NCI-H2107 (cell line): ENCODE measurements at places on chromosomes 2 and 18.

DNA sequence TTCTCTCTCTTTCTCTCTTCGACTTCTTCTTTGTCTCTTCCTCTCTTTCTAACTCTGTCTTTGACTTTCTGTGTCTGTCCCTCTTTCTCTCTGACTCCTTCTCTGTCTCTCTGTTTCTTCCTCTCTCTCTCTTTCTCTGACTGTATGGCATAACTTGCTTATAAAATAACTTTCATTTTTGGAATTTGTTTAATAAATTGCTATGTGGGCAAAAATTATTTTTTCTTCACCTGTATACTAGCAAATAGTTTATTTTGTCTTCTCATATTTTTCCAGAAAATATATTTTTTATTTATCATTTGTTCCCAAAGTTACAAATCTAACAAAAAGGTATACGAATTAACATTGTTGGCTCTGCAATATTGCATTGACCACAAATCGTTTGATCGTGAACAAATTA lies 305.7 kb upstream of the FAM98A start:
- no peak for DNase-seq

DNA sequence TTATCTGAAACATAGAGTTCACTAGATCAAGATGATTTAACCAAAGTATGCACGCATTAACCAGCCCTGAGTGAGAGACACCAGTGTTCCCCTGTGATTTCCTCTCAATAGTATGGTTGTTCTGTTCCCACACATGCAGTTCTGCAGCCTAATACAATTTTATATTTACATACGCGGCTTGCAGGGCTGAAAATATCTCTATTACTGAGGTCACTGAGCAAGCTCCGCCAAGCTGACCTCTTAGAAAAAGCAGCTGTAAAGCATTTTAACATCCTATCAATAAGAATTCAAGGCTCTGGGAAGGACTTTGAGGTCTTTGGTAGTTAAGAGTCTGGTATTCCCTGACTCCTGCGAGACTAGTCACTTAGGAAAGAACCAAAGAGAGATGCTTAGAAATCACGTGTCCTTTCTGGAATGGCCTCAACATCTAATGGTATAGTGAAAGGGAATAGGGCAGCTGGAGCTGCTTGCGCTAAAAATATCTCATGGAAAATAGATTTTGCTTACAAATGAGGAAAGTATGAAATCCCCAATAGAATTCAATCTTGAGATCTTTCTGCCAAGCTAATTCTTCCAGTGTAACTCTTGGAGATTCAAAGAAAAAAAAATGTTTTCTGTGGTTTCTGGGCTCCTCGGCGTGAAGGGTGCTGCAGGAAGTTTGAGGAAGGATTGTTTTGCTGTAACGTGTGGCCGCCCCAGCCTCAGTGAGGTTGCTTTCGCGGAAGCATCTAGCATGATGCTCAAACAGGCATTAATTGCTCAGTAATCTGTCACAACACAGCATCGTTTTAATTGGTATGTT lies 59.2 kb downstream of the DOCK10 start:
- no peak for DNase-seq

DNA sequence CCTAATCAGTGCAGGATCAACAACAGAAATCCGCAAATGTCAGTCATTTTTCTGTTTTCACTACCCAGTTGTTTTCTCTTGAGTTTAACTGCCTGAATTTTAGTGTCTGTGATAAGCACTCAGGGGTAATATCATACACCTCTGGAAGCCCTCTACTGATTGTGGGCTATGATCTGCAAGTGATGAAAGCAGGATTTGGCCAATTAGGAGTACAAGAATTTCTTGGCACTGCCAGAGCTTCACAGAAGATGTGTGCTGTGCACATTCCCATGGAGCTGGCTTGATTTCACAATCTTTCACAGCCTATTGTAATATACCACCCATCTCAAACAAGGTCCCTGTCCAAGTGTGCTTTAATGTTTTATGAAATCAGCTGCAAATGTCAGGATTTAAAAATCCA lies 27.3 kb upstream of the TDRD15 start:
- no peak for DNase-seq

- peak; percentile 4 for DNase-seq
Measured at GRCh38 chr2:172556284-172557033, 569 bp downstream of the PDK1 start.

DNA sequence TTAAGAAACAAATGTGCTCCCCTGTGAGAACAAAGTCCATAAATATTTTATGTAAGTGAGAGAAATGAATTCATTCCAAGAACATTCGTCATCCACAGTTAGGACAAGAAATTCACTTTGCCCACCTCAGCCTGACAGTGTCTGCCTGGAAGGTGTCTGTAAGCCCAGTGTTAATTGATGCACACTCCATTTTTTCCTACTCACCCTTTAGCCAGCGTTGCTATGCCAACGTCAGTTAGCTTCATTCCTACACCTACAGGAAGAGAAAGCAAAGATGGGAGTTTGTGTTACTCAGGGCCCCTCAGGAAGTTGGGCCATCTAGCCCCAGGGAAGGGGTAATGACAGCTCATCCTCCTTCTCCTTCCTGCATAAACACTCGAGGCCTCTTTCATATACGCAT lies 131.0 kb downstream of the ALPK2 start:
- no peak for DNase-seq

GRCh38 chr2:116510117-116510671 lies 1304.3 kb upstream of the DDX18 start:
- no peak for DNase-seq

DNA sequence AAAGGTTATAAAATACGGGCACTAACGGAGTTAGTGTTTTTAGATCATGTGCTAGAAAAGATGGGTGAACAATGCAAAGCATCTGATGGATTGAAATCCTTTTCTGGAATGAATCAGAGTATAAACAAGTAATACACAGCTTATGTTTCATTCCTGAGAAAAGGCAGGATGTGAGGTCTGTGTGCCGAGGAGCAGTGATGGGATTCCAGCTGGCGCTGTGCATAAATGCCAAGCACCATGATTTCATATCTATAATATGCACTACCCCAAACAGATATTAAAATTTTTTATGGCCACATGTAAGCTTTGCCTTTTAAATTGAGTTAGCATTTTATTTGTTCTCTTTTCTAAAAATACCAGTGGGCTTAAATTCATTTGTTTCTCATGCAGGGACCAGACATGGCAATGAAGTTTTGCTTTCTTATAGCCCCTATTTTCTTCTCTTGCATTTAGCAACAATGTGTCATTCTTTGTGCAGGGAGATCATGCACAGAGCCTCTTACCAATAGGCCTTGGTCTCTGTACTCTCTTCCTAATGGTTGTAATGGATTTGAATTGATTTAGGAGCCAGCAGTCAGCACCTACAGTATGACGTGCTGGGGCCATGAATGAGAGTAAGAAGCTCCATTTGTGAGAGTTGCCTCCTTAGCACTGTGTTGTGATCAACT lies 323.9 kb downstream of the SLC8A1 start:
- no peak for DNase-seq

GRCh38 chr2:60502144-60502543 lies 51.3 kb downstream of the BCL11A start:
- no peak for DNase-seq

- DNase-seq: no peak
Measured at GRCh38 chr2:213315168-213315876, 31.1 kb downstream of the SPAG16 start.

GRCh38 chr2:100290718-100291151 lies 31.6 kb downstream of the LONRF2 start:
- DNase-seq: no peak

GRCh38 chr2:217418090-217418489 lies 558.2 kb upstream of the TNP1 start:
- DNase-seq: no peak

DNA sequence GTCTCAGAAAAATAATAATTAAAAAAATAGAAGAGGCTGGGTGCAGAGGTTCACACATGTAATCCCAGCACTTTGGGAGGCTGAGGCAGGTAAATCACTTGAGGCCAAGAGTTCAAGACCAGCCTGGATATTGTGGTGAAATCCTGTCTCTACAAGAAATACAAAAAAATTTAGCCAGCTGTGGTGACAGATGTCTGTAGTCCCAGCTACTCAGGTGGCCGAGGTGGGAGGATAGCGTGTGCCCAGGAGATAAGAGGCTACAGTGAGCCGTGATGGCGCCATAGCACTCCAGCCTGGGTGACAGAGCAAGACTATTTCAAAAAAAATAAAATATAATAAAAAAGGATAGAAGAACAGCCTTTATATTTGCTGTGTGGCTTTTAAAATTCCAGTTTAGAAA lies 35.9 kb downstream of the SMC6 start:
- DNase-seq: no peak

- DNase-seq: no peak
Measured at GRCh38 chr18:14922965-14923565, 175.1 kb downstream of the ANKRD30B start.
